ENCODE measurements at places on chromosomes 11 and 22.

- DNase-seq, result no peak
These were observed 14.7 kb downstream of the SSH3 start for GRCh38 chr11:67317888-67318555.

GRCh38 chr11:113281052-113281725 is 33.2 kb upstream of the TTC12 start:
- DNase-seq, result no peak

- no peak for DNase-seq
These were observed 16.1 kb downstream of the NCAPD3 start for GRCh38 chr11:134207538-134208239.

DNA sequence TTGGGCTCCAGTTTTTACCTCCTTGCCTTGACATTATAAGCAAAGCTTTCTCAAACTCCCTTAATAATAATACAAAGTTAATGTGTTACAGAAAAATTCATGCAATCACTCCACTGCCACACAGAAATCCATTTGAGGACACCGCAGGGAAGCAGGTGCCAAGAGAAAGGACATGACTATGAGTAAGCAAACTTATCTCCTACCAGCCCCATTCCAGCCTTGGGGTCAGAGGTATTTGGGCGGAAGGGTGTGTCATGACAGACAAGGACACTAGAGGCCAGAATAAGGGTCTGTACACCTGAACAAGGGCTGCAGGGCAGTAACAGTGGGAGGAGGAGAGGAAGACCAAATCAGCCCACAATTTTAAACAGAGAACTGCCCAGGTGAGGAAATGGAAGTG is 5.9 kb downstream of the GNG3 start:
- no peak for DNase-seq

GRCh38 chr11:59551659-59552521 is 40.6 kb downstream of the OR4D9 start:
- no peak for DNase-seq

GRCh38 chr22:46879083-46879482 is 116.6 kb downstream of the TBC1D22A start:
- DNase-seq, result no peak

DNA sequence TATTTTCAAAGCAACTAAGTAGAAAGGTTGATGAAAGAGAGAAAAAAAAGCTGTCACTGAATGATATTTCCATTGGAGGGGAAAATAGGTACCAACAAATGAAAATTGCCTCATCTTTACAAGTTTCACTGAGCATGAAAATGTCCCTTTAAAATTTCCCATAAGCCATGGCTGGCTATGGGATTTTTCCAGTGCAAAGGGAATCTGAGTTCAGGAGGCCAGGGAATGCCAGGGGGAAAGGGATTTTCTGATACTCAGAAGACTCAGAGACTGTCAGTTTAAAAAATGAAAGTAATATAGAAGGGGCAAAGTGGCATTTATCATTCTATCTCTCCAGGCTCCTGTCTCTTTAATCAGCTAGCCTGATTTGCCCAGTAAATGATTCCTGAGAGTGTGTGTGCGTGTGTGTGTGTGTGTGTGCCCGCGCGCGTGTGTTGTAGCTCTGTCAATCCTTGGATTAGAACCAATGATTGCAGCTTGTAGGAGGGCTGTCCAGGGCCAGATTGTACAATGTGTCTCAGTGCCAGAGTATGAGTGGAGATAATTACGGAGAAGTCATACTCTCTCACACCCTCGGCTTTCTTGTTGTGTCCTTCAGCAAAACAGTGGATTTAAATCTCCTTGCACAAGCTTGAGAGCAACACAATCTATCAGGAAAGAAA is at the start of gene NTM:
NTM (plus strand) TSS at position 526 of the 662 bp plus-strand sequence.
- no peak for DNase-seq

Measured in GM13976 (cell line).